ENCODE measurements at places on chromosomes 4 and X.

DNA sequence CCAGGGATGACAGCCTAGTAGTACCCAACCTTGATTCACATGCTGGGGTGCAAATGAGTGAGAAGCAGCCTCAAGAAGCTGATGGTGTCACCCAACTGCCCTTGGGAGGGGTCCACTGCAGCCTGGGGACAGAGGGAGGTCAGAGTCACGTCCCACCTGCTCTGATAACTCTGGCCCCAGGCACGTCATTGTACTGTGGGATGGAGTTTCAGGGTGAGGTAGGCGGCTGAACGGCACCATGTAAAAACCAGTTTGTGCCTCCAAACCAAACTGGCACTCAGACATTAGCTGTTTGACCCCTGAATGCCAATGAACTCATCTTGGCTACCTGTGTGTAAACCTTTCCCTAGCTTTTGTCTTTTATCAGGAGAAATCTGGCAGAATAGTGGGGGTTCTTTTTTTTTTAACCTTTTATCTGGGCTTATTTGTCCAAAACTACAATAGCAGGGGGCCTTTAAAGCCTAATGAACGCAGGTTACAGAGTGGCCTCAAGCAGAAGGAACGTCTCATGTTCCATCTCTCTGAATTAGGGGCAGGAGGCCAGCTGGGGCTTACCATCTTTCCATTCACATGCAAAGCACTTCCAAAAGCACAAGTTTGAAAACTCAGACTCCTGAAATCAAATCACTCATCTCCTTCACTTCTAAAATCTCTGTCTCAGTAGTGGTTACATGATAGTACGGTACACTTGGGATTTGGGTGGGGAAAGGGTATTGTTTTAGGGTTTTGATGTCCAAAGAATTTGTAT, 89.4 kb downstream of the IRF2 start:
- no peak for DNase-seq

DNA sequence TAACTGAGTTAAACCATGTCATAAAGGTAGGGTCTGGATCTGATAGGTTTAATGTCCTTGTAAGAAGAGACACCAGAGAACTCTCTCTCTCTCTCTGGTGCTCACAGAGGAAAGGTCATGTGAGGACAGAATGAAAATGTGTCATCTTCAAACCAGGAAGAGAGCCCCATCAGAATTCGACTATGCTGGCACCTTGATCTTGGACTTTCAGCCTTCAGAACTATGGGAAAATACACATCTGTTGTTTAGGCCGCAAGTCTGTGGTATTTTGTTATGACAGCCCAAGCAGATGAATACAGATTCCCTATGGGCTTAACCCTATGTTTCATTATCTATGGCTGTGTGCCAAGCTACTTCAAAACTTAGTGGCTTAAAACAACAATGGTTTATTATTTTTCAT, 105.5 kb upstream of the DDIT4L start:
- no peak for DNase-seq

DNA sequence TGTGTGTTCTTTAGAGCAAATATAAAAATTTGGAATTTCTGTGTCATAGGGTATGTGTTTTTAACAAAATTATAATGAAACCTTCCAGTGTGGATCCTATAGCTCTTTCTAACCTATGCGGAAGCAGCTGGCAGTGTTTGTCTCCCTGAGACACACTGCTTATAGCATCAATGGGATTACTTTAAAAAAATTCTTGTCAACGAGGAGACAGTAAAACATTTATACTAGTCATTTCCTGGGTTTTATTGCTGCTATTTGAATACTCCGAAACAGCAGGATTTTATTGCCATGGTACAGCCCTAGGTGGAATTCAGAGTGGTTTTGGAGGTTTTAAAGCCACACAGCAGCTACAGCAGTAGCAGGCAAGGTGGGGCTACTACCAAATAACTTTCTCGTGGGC, 145.1 kb upstream of the IL1RAPL2 start:
- DNase-seq = no peak

DNA sequence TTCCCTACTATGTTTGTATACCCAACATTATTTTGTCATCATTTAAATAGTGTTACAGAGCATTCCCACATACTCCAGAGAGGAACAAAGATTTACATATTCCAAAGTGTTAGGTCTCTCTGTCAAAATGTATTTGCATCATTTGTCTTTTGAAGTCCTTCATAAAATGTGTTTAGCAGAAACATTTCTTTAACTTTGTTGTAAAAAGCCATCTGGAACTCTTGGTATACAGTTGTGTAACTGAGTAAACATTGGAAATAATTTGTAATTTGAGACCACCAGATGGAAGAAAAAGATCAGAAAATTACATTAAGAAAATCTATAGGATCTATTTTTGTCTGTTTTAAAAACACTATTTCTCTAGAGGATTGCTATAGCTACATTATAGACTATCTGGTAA, 56.6 kb upstream of the ALB start:
- DNase-seq = no peak

DNA sequence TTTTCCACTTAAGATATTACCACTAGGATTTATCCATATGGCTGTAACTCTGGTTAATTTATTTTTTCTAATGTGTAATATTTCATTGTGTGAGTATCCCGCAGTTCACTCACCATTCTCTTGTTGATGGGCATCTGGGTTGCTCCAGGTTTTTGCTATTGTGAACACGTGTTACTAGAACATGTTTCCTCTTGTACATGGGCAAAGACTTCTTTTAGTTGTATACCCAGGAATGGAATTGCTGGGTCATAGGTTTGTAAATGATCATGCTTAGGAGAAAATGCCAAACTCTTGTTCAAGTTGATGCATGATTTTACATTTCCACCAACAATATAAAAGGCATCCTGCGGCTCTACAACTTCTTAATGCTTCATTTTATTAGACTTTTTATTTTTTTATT, 26.8 kb downstream of the SYNPO2 start:
- no peak for DNase-seq

DNA sequence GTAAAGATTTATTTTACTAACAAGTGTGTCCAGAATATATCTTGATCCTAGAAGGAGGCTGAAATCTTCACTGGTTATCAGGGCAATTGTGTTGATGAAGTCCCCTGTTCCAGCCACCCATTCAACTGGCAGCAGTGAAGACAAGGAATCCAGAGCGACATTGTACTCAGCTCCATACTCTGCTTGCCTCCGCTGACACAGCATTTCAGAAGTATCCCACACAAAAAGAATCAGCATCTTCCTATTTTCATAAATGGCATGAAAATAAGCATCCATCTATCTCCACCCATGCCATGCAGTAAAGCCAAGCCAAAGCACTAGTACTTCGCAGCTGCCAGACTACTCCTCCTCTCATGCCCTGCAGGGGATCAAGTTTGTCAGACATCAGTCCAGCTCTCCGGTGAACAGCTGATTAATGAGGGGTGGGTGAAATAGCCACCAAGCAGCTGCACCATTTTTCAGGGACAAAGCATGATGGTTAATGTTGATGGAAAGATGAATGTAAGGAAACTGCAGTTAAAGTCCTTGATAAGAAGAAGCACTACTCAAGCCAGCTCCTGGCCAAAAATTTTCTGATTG, 54.0 kb downstream of the COL25A1 start:
- DNase-seq = no peak

DNA sequence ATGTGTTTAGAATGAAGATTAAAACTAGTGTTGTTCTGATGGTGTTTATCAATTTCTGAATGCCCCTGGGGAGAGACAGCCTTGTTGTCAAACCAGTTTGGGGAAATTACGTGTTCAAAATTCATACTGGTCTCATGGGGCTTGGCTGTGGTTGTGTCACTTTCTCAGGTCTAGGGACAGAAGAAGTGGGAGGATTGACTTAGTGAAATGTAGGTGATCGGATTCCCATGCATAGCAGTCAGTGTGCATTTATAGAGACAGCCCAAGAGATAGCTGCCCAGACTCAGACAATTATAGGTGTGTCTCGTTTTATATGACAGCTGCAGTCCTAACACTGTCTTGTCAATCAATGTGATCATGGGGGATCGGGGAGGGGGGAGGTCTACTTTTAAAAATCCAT, 94.4 kb upstream of the CLCN4 start:
- DNase-seq = no peak

DNA sequence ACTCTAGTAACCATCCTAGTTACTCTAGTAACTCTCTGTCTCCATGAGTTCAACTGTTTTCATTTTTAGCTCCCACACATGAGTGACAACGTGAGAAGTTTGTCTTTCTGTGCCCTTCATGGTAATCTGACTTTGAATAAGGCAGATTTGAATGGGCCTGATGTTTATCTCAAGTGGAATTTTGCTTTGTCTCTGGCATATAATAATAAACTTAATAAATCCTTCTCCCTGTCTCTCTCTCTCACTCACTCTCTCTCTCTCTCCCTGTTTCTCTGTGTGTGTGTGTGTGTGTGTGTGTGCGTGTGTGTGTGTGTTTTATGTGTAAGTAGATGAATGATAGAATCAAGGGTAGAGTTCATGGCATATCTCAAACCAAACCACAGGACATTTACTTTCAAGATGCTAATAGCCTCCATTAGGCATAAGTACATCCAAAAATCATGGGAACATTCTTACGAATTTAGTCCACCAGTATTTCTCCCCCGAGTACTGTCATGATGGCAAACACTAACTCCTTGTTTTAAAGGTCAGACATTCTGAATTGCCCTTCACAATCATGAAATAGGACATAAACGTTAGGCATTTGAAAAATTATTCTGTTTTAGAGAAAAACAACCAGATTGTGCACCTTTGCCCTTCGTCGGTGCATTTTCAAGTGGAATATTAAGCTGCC, 193.1 kb downstream of the SPATA18 start:
- no peak for DNase-seq

Measured in GM04504 (cell line).